Left forelimb (tissue), 1 donor: ENCODE measurements at places on chromosomes 1 and 21.

DNA sequence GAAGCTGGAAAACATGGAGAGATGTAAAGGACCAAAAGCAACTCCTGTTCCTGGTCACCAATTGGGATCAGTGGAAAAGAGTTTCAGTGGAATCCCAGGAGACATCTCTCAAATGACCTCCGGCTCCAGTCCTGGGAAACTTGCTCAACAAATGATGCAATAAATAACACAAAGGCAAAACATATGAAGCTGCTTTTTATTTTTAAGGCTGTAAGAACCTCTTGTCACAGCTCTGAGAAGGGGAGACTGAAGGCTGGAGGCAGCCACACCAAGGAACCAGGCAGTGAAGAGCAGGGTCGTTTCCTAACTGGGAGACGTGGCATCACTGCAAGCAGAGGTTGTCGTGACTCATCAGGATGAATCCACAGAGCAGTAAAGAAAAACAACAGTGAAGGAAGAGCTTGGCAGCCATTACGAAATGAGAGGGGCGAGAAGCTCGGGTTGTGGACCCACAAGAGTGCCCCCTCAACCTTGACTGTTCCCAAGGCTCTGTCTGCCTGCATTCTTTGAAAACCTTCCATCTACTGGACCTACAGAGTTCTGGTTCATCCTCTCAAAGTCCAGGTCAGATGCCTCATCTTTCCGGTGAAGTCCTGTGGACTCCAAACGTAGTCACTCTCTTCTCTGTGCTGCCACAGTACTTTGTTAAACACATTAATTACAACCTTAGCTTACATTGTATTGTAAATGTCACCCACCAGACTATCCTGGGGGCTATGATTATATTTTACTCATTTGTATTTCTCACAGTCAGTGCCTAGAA lies 32.1 kb downstream of the JAK1 start:
- no peak for DNase-seq

- no peak for DNase-seq
Observed at GRCh38 chr1:101183388-101183699, 53.5 kb upstream of the S1PR1 start.

GRCh38 chr1:155507945-155508344 lies 54.7 kb downstream of the ASH1L start:
- DNase-seq, result no peak

DNA sequence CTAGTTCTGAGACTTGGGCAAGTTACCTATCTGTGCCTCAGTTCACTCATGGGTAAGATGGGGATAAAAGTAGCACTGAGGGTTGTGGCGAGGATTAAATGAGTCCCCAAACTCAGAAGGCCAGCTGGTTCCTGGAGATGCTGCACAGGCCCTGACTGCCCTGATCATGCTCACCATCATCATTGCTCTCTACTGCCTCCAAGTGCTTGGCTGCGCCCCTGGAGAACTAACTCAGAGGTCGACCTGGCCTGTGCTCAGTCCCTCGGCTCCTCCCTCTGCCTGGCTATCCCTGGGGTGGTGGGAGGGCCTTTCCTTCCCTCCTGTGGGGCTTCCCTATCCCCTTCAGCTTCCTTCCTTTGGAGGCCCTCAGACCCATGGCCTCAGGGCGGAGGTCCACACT lies 5.6 kb downstream of the SLC5A9 start:
- DNase-seq, result no peak

DNA sequence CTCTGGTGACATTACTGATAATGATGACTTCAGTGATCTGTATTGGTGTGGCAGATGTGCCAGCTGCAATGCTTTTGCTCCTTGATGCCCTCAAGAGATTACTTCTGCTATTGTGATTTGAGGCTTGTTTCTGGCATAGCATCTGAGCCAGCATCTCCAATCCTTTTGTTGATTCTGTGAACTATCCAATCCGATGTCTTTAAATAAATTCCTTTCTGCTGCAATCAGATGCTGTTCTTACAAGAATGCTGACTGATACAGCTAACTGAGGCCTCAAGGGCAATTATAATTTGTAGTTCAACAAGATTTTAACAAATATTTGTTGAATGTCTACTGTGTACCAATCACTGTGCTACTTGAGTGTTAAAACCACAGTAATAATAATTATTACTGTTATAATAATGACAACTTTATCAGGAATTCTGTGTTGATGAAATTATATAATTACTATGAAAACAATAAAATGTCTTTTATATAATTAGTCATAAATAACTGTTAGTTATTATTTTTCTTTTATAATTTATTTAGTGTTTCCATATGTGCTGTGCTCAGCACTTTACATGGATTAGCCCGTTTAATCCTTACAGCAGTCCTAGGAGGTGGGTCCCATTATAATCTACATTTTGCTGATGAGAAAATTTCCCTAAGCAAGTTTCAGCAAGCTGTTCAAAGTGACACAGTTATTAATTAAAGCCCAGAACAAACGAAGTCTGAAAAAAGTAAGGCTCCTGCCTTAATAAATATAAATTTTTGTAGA lies 308.2 kb downstream of the BRINP3 start:
- DNase-seq, result no peak

GRCh38 chr1:28751315-28752060 lies 14.7 kb downstream of the YTHDF2 start:
- DNase-seq, result no peak

DNA sequence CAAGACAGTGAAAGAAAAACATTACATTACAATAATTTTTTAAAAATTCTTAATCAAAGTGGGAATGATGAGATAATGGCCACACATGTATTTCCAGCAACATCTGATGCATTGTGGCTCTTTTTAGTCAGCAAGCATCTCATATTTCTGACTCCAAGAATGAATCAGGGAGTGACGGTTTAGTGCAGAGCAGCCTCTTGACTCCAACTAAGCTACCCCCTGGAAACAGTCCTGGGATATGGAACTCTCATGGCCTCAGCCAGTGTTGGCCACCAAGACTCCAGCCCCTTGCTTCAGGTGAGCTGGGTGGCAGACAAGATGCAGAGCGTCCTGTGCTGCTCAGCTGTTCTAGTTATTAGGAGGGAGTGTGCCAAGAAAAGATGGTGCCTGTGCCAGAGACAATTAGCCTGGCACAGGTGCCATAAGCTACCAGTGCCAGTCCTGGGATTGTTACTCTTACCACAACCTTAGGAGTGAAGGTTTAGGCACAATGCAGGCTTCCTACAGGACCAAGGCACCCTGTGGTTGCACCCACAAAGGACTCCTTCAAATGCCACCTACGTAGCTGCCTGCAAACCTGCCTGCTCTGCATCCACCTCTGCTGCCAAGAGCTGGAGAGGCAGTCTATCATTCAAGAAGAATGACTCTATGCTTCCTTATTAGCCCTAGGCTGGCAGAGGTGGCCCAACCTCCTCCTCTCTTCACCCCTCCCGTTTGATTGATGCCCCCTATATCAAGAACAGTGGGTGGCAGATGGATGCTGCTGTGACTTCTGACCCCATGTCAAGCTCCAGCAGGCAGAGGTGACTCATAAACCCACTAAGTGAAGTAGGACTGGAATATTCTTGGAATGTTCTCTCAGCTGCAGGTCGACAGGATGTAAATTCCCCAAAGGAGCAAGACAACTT lies 6.0 kb upstream of the SEC16B start:
- DNase-seq, result no peak

GRCh38 chr1:60262701-60263100 lies 189.1 kb upstream of the C1orf87 start:
- DNase-seq, result no peak

GRCh38 chr1:50105433-50105832 lies 3.3 kb upstream of the ELAVL4 start:
- DNase-seq, result no peak

DNA sequence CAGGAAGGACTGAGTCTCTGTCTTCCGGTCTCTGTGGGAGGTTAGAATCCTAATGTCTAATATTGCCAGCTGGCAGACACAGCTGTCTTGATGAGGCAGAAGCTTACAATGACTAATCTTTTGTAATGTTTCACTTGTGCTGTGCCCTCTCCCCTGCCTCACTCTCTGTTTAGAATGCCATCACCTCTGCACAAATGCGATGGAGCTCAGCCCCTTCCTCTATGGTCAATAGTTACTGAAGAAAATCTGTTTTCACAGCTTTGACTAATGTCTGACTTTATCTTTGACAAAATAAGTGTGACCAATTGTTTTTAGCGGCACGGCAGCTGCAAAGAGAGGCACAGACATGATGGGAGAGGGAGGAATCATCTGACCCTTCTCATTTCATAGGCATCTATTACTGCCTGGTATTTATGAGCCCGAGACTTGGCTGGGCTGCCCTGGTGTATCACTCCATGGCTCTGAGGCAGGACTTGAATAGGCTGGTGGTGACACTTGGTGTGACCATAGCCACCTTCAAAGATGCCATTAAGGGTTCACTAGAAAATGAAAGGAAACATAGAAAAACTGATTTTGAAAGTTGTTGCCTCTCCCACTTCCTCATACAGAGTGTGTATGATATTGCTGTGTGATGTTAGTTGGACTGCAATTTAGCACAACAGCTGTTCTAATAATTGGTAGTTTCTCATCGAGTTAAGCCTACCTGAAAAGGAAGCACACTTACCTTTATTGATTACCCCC lies 163.2 kb upstream of the NBPF11 start:
- DNase-seq, result no peak

- DNase-seq, result no peak
Observed at GRCh38 chr1:53681977-53682685, 56.8 kb downstream of the GLIS1 start.

- DNase-seq, result no peak
Observed at GRCh38 chr1:209825591-209826434, 2.0 kb upstream of the UTP25 start.

GRCh38 chr1:22502202-22502601 lies 50.6 kb downstream of the ZBTB40 start:
- DNase-seq, result no peak

DNA sequence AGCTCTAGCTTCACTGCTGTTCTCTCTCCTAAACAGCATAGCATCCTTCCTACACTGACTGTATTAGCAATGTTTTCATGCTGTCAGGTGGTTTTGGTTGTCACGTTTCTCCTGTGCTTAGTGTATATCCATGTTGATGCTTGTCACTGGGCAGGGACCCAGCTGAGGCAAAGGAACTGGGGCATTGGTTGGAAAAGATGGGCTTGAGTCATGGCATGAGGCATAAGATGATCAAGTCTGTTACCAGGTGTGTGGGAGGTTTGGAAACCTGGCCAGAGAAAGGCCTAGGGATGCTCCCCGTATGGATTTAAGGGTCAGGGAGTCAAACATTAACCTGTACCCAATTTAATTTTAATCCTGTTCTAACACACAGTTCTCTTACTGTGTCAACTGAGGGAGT lies 69.6 kb downstream of the OSBPL9 start:
- DNase-seq, result no peak

DNA sequence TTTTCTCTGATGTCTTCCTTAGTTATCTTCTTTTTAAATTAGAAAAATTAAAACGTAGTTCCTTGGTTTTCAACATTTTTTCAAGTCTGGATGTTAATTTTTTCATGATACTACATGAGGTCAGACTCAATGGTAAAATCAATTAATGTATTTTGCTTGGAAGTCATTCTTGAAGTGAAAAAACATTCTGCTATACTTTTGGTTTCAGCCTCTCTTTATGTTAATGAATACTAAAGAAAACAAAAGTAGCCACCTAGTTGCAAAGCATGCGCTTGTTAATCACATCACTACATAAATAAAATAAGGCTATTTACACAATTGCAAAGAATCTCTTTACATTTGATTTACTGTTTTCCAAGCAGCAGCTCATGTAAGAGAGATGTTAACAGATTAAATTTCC lies 170.4 kb downstream of the LIPI start:
- no peak for DNase-seq

DNA sequence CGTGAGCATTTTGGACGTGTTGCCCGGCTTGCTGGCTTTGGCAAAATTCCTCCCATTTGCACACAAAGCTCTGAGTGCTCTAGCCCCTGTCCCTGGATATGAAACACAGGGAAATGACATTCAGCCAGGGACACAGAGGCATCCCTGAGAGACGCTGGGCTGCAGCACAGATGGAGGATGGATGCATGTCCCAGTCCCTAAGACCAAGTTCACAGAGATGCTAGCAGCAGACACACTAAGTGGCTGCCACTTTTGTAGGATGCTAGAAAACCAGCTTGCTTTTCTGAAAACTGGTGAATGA lies 12.5 kb downstream of the ACTRT2 start:
- DNase-seq, result no peak

GRCh38 chr1:167488786-167489185 lies 29.5 kb downstream of the CD247 start:
- no peak for DNase-seq
